ENCODE measurements at places on chromosomes 7 and 10.

GRCh38 chr7:78634093-78634492 lies 819.4 kb downstream of the MAGI2 start:
- H3K4me3 ChIP-seq, result no peak overlapping the region
- no peak overlapping the region for H3K27ac ChIP-seq
- H3K4me1 ChIP-seq, result no peaks in the 10 kb centered on the region
- no peak for DNase-seq
- no peaks in the 10 kb centered on the region for H3K36me3 ChIP-seq
- H3K27me3 ChIP-seq, result no peaks in the 10 kb centered on the region

DNA sequence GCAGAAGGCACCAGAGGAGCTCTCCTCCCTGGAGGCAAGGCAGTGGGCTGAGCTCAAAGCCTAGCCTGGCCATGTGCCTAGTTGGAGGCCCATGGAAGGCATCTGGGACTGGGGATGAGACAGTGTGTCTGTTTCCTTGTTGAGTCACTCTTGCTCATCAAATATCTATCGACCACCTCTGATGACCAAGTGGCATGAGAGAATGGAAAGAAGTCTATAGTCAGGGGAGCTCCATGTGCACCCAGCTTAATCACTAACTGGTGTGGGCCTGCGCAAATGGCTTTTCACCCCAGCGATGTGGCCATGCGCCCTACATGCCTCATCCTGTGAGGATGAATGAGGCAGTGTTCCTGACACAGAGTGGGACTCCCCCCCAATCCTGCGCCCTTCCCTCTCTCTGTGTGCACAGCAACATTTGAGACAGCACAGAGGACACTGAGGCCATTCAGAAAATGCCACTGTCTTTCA lies 229.9 kb downstream of the RPS24 start:
- H3K4me3 ChIP-seq, result no peak overlapping the region
- no peaks in the 10 kb centered on the region for H3K36me3 ChIP-seq
- no peak overlapping the region for H3K27ac ChIP-seq
- DNase-seq, result no peak

DNA sequence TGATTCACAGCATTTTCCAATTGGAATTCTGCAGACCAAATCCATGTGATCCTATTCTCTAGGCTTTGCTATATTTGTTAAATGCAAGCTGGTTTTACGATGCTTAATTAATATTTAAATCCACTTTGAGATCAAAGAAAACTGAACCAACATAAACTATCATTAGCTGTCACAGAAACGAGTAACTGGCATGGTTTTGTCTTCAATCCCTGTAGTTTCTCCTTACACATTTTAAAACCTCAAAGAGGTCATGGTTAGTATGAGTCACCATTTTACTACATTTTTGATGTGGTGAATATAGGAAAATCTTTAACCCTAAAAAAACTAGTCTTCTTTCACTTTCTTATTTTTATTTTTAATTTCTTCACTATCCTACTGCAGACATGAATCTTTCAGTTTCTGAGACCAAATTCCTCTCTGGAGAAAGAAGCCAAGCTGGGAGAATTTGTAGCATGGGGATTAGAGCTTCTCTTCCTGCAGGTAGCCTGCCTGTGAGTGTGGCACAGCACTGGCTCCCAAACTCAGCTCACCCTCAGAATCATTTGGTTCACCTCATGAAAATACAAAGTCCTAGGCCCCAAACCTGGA lies 8.7 kb upstream of the LIPM start:
- DNase-seq, result no peak
- H3K36me3 ChIP-seq, result no peaks in the 10 kb centered on the region
- H3K4me3 ChIP-seq, result no peak overlapping the region

DNA sequence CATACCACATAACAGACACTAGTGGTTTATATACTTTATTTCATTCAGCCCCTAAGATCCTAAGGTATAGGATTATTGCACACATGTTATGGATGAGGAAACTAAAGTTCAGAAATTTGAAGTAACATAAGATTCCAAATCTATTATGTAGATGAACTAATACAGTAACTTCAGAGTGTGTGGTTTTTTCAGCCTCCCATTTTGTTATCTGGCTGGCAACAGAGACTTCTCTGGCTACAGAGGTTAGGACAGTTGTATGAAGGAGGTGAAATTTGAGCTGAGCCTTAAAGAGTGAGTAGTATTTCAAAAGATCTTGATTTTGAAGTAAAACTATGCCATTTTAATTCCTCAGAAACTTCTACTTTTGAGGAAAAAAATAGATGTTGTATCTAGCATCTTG lies 125.4 kb downstream of the MAPK8 start:
- no peaks in the 10 kb centered on the region for H3K27me3 ChIP-seq
- no peak overlapping the region for H3K4me3 ChIP-seq
- H3K36me3 ChIP-seq, result peaks cover 18% of the 10 kb centered on the region
- no peak for DNase-seq
- no peak overlapping the region for H3K27ac ChIP-seq

DNA sequence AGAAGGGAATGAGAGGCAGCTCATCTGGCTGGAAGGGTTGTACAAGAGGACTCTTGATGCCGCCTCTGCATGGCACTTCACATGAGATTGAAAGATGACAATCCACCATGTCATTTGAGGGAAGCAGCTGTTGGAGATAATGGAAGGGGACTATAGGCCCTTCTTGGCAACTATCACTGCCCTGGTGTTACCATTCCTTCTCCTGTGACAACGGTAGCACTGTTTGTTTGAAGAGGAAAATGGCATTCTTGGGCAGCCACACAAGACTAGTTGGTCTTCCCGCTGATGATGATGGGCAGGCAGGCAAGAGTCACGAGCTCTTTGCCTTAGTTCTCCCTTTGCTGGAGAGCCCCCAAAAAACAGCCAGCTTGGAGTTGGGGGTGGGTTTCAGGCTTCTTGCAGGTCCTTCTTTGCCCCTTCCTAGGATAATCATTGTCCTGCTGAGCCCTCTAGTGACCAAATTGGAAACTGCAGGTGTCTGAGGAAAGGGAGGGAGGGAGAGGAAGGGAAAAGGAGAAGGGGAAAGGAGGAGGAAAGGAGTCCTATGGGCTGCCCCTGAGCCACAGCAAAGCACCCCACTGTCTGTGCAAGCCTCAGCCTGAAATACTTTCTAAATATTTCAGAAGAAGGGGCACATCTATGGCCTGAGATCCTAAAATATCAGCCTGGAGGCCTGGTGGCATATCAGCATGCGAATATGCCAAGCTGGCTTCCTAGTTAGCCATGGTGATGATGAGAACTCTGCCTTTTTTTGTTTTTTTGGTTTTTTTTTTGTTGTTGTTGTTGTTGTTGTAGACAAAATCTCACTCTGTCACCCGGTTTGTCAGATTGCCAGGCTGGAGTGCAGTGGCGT lies 165.6 kb upstream of the KMT2E start:
- H3K36me3 ChIP-seq, result no peaks in the 10 kb centered on the region
- H3K27me3 ChIP-seq, result peaks cover 23% of the 10 kb centered on the region
- peak; percentile 33 for DNase-seq
- no peak overlapping the region for H3K4me3 ChIP-seq
- H3K4me1 ChIP-seq, result no peaks in the 10 kb centered on the region

GRCh38 chr7:50982626-50983025 lies 199.9 kb upstream of the GRB10 start:
- H3K27ac ChIP-seq, result no peak overlapping the region
- no peaks in the 10 kb centered on the region for H3K27me3 ChIP-seq
- no peaks in the 10 kb centered on the region for H3K36me3 ChIP-seq
- DNase-seq, result no peak

- H3K36me3 ChIP-seq, result no peaks in the 10 kb centered on the region
- no peak overlapping the region for H3K27ac ChIP-seq
- H3K4me1 ChIP-seq, result no peaks in the 10 kb centered on the region
- H3K4me3 ChIP-seq, result no peak overlapping the region
- no peaks in the 10 kb centered on the region for H3K27me3 ChIP-seq
These were observed 25.3 kb upstream of the NEBL start for GRCh38 chr10:20922451-20922850.
